ENCODE measurements at places on chromosomes 2 and 18.

GRCh38 chr2:21289989-21290388, 166.2 kb downstream of the TDRD15 start:
- no peak for DNase-seq

DNA sequence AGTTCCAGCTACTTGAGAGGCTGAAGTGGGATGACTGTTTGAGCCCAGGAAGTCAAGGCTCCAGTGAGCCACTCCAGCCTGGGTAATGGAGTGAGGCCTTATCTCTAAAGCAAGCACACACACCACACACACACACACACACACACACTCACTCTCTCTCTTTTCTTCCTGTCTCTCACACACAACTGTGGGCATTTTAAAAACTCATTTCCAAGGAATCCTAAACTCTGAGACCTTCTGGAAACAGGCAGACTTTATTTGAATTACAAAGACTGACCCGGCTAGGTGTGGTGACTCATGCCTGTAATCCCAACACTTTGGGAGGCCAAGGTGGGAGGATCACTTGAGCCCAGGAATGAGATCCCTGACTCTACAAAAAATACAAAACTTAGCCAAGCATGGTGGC, 21.3 kb downstream of the WDSUB1 start:
- DNase-seq = no peak

DNA sequence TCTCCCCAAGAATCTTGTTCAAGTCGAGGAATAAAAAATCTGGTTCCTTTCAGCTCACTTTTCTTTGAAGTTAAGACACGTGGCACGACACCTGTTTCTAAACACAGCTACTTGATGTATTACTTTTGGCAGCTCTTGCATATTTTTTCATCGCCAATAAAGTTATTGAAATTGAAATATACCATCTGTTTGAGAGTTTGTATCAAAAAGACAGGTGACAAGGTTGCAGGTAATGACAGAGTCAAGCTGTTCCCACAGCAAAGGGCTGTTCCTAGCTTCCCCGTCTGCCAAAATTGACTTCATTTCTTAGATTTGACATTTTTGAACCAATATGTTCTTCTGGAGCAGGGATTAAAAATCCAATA, 5.5 kb upstream of the GPR45 start:
- no peak for DNase-seq

DNA sequence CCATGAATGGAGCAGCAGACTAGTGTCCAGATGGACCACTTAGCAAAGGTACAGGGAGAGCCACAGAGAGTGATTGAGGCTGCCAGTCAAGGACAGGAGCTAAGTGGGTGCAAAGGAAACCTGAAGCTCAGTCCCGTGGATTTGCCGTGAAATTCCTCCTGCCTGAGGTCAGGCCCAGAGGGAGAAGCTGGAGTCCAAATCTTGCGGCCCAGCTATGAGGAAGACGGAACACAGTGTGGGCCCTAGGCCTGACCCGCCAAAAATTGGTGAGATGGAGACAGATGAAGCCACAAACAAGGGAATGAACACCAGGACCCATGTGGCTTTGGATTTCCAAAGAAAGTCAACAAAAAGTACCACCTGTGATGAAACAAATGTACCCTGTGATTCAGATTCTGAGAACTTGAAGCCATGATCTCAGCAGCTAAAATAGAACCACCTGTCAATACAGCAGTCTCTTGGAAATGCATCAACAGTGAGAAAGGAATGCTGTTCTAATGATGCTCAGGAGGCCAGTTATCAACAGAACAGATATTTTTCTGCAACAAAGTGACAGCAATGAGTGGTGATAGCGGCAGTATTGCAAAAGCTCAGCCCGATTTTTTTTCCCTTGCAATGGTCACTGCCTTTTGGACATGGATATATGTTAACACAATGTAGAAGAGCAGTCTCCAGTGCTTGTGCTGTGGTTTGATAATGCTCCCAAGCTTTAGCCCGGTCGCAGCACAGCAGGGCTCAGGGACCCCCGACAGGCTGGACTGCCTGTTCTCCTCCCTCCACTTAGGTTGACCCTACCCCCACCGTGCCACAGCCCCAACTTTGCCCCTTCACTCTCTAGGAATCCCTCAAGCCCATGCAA, 10.7 kb downstream of the COL6A3 start:
- DNase-seq = no peak

DNA sequence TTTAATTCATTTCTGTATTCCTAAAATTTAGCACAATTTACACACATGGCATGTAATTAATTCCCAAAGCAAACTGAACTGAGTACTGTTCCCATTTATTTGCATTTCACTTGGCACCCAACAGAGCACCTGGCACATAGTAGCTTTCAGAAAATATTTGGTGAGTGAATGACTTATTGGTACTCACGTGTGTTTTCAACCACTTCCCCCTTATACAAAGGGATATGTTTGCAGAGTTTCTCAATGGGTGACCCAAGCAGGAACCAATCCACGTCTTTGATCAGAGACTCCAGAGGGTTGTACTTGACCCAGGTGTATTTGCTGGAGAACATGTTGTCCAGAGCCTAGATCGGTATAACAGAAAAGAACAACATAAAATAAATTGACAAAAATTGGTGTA, 6.6 kb downstream of the GKN2 start:
- DNase-seq = no peak

DNA sequence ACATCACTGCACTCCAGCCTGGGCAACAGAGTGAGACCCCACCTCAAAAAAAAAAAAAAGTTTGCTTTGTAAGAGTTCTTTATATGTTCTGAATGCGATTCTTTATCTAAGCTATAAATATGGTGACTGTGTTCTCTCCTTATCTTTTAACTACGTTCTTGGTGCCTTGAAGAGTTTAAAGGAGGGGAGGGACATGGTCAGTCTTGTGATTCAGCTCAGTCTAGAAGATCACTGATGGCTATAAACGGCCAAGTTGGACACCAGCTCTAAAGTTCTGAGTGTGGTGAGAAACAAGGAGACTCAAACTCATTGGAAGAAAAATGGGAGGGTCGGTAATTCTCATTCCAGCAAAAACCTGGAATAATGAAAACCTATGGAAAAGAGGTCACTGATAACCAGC, 128.4 kb upstream of the SEC11C start:
- no peak for DNase-seq

- no peak for DNase-seq
Measured at GRCh38 chr2:85009019-85009618, 38.2 kb downstream of the KCMF1 start.

DNA sequence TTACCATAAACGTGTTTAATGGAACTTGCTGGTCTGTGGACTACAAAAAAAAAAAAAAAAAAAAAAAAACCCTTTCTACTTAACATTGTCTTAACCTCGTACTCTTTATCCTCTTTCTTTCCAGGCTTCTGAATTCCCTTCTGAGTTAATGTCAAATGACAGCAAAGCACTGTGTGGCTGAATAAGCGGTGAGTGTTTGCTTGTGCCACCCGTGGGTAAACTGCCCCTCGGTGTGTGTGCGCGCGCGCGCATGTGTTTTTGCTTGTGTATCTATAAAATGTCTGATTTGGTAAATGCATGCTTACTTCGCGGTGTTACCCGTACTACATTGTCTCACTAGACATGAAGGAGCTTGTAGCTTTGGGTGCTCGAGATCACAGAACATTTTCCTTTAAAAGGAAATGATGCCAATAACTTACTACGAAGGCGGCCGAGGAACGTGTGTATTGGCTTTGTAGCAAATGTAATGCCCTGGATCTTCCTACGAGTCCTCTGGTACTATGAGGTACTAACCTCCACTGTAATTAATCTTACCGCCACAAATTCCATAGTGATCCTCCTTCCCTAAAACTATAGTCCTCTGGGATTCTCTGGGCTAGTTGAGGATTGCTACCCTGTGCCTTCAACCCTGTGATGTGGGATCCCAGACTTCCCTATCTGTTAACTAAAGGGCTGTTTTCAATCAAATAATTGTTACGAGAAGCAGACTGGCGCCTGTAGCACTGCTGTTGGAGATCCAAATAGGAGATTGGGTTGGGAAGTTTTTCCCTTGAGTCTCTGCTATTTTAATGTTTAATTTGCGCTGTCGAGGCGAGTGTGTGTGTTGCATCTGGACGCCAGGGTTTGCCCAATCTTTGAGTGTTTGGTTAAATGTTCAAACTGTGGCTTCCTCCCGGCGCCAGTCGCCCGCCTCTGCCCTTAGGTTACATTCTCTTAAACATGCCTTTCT, 1.1 kb downstream of the ID2 start:
- peak; percentile 23 for DNase-seq
